ENCODE measurements at places on chromosomes 7 and 10. TPM values are rescaled to one million over a fixed set of nuclear protein-coding genes. Genes with fewer than 3 reads are reported as not detected.

CALML5 gene
- total RNA-seq: not detected

RPEL1 gene
- total RNA-seq: not detected

NPSR1 gene
- not detected for total RNA-seq

GRCh38 chr10:33388785-33389184, 54.3 kb upstream of the NRP1 start:
- DNase-seq: no peak

DNA sequence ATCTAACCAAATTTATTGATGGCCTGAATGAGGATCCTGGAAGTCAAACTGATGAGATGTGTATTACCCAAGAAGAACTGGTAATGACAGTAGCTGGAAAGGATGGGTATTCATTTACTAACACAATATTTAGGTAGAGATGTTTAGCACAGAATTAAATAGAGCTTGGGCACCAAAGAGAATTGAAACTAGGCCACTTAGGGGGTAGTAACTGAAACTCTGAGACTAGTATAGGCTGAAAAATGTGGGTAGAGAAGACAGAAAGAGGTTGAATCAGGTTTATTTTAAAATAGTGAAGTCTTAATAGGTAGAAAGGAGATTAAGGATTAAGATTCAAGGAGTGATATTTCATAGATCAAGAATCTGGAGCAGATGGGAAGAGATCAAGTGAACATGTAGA, 155.8 kb downstream of the MLLT10 start:
- DNase-seq: no peak

- peak; percentile 54 for DNase-seq
These were observed 37.9 kb upstream of the RET start for GRCh38 chr10:43038783-43039623.

- DNase-seq: no peak
These were observed 224.2 kb upstream of the NPY start for GRCh38 chr7:24059775-24060174.

- DNase-seq: no peak
These were observed 140.6 kb downstream of the ALOX5 start for GRCh38 chr10:45514291-45515270.

DNA sequence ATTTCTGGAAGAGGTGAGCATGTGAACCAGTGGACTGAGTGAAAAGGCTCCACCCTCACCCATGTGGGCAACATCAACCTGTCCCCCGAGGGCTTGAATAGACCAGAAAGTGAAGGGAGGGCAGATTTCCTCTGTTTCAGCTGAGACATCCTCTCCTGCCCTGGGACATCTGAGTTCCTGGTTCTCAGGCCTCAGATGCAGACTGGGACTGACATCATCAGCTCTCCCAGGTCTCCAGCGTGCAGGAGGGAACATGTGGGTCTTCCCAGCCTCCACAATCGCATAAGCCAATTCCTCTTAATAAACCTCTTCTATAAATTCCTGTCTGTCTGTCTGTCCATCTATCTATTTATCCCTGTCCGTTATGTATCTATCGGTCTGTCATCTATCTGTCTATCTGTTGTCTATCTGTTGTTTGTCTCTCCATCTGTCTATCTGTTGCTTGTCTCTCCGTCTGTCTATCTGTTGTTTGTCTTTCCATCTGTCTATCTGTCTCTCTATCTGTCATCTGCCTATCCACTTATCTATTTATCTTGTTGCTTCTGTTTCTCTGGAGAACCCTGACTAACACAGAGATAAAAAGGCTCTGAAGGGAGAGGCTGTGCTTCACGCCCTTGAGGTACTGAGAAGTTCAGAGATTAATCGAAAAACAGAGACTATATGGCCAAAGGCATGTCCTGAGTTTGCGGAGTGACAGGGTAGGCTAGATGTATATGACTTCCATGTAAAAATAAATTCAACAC, 140.3 kb upstream of the PFKP start:
- no peak for DNase-seq

All from cardiac septum (tissue), 1 donor.